ENCODE measurements at places on chromosomes 11 and 22. TPM values are rescaled to one million over a fixed set of nuclear protein-coding genes. Genes with fewer than 3 reads are reported as not detected.

Gene ACTN3
- total RNA-seq, result 0.33 TPM

Gene SCO2
- 2.4 TPM for total RNA-seq

DNA sequence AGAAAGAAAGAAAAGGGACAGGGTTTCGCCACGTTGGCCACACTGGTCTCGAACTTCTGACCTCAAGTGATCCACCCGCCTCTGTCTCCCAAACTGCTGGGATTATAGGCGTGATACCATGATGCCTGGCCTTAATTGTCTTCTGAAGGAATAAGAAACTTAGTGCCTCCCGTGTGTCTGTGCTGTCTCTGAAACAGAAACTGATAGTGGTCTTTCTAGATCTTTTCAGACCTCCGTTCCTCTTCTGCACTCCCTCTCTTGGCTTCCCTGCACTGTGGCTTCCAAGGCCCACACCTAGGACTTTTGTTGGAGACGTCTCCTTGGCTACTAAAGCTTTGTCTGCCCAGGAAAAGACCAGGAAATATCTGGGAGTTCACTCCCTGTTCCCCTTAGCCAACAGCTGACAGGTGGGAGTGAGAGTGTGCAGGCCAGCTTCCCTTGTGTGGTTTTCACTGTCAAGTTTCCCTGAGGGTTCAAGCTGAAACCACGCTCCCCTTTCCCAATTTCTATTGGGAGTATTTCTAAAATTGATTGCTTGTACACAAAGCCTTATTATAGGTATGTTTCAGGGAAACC lies 10.1 kb upstream of the HTR3B start:
- no peaks in the 10 kb centered on the region for H3K27me3 ChIP-seq
- no peak for DNase-seq
- no peaks in the 10 kb centered on the region for H3K4me1 ChIP-seq
- no peaks in the 10 kb centered on the region for H3K36me3 ChIP-seq
- no peak overlapping the region for H3K4me3 ChIP-seq

DNA sequence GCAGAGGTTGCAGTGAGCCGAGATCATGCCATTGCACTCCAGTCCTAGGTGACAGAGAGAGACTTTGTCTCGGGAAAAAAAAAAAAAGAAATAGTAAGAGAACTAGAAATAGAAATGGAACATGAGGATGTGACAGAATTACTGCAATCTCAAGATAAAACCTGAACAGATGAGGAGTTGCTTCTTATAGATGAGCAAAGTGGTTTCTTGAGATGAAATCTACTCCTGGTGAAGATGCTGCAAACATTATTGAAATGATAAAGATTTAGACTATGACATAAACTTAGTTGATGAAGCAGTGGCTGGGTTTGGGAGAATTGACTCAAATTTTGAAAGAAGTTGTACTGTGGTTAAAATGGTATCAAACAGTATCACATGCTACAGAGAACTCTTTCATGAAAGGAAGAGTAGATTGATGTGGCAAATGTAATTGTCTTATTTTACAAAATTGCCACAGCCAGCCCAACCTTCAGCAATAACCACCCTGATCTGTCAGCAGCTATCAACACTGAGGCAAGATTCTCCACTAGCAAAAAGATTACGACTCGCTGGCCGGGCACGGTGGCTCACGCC lies 13.7 kb downstream of the XNDC1N start:
- no peak overlapping the region for H3K4me3 ChIP-seq
- no peak for DNase-seq
- peaks cover 15% of the 10 kb centered on the region for H3K36me3 ChIP-seq
- no peaks in the 10 kb centered on the region for H3K4me1 ChIP-seq
- no peaks in the 10 kb centered on the region for H3K27me3 ChIP-seq

DNA sequence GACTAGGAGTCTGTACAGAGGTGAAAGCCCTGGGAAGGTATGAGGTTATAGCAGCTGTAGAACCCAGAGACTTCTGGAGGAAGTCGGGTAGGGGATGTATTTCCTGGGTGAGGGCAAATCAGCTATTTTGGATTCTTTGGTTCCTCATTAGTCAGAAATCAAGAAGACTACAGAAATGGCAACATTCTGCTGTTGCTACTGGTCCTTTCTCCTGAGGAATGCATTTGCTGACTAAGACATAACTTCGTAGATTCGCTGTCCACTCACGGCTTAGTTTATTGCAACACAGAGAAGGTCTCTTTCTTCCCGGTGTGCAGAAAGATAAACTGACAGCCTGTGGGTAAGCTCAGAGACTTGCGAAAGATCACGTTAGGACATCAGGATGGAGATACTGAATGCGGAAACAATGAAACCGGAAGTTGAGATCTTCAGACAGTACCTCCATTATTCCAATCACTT lies 25.3 kb upstream of the SESN3 start:
- no peaks in the 10 kb centered on the region for H3K36me3 ChIP-seq
- DNase-seq, result peak; percentile 8
- H3K27me3 ChIP-seq, result no peaks in the 10 kb centered on the region
- H3K4me3 ChIP-seq, result no peak overlapping the region
- peaks cover 37% of the 10 kb centered on the region for H3K4me1 ChIP-seq

GRCh38 chr11:69328231-69328630 lies 34.3 kb downstream of the MYEOV start:
- no peaks in the 10 kb centered on the region for H3K4me1 ChIP-seq
- DNase-seq, result no peak

All from CD8-positive, alpha-beta memory T cell (primary cell).